Tibial artery (tissue), 4 donors: ENCODE measurements at places on chromosomes 4 and X.

GRCh38 chr4:78517050-78517652 lies 34.4 kb upstream of the ANXA3 start:
- no peak for DNase-seq

DNA sequence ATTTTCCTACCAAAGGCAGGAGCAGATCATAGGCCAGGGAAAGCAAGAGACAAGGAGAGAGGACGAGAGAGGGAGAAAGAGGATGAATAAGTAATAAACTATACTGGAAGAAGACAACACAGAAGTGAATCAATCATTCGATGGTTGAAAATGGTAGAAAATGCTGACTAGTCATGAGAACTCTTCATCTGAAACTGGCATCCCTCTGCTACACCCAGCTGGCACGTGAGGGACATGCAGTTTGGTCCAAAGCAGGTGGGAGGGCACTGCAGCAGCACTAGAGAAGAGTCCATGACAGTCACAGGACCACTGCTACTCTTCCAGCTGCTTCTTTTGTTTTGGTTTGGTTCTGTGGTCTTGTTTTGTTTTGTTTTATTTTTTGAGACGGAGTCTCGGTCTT lies 74.1 kb downstream of the AFAP1 start:
- no peak for DNase-seq

- no peak for DNase-seq
These were observed 1306.6 kb upstream of the PABPC4L start for GRCh38 chr4:135508006-135508714.

DNA sequence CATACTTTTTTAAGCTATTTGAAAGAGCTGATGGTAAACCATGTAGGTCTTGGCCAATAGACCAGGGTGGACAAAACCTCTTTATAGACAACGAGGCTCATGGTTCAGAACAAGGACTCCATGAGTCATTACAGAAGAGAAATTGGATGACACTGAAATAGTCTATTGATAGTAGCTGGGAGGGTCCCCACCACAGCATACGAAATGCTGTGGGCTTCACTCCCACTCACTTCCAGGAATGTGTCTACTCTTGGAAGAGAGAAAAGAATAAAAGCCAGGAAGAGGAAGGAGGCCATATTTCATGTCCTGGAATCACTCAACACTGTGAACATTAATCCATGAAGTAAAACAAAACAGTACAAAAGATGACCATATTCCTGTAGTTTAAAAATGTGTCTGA lies 82.3 kb upstream of the MXRA5 start:
- no peak for DNase-seq

- no peak for DNase-seq
These were observed 149.5 kb downstream of the NAA11 start for GRCh38 chr4:79176351-79176750.

- DNase-seq, result no peak
These were observed 20.7 kb downstream of the SLIT2 start for GRCh38 chr4:20272411-20272872.

DNA sequence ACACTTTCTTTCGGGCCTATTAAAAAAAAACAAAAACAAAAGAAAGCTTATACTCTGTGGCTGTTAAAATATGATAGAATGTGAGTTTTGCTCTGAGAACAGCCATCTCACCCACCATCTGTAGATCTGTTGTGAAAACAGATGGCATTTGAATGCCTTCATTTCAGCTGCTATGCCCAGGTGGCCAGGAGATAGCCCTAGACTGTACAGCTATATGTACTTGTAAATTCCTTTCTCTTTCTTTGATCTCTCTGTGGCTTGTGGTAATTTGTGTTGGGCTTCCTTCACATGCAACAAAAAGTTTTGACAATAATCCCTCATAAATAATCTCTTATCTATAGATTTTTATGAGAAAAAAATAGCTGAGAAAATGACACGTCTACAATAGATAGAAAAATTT lies 38.1 kb downstream of the PNPLA4 start:
- DNase-seq, result no peak

DNA sequence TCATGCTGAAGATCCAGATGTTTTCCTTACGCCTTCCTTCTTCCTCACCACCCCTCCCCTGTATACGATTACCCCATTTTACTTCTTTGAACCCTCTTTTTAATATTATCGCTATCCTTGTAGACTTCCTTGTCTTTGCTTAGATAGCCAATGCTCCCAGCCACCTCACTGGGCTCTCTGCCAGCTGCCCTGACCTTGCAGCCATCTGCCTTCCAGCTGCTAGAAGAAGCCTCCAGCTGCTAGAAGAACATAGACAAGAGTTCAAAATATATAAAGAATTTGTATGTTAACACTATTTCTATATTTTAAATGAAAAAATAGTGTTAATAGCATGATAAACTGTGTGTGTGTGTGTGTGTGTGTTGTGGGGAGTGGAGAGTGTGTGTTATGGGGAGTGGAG lies 374.7 kb downstream of the ANKRD50 start:
- DNase-seq, result no peak

DNA sequence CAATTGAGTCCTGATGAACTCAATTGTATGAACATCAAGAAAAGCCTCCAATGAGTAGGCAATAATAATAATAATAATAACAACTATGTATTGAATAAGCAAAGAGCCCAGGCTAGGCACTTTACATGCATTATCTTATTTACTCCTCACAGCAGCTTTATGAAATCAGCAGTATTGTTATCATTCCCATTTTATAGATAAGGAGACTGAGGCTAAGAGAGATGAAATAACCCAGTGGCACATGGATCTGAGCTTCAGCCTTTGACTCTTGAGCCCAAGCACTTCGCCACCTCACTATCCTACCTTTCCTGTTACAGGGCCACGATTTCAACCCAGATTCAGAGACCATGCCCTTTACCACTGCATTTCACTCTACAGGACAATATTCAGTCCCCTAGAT lies 3.2 kb downstream of the RAB33A start:
- no peak for DNase-seq

GRCh38 chr4:74123065-74123728 lies 24.2 kb upstream of the CXCL2 start:
- DNase-seq, result peak; percentile 74

DNA sequence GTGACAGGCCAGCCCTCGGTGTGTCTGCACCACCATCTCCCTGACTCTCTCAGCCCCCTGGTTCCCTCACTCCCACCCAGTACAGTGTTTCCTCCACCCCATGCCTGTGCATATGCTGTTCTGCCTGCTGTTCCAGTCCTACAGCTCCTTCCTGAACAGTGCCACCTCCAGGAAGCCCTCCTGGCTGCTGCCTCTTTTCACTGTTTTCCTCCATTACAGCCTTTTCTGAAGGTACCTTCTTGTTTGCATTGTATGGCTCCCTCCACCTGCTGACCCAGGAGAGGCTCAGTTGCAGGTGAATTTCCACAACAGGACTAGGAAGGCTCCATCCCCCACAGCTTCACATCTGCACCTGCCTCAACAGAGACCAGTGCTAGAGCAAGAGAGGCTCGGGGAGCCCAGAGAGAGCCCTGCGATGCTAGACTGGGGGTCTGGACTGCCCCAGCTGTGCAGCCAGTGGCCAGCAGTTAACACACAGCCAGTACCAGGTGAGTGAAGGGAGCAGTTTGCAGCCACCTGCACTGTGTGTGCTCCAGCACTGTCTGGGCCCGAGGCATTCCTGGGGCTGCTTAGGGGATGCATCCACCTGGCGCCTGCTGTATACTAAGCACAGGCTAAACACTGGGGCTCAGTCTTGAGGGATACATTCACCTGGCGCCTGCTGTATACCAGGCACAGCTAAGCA lies 92.0 kb downstream of the ADRA2C start:
- no peak for DNase-seq

- DNase-seq, result no peak
These were observed 2.7 kb upstream of the UGT2B15 start for GRCh38 chr4:68673143-68673542.

GRCh38 chr4:159736411-159736810 lies 633.5 kb downstream of the RAPGEF2 start:
- DNase-seq, result no peak

DNA sequence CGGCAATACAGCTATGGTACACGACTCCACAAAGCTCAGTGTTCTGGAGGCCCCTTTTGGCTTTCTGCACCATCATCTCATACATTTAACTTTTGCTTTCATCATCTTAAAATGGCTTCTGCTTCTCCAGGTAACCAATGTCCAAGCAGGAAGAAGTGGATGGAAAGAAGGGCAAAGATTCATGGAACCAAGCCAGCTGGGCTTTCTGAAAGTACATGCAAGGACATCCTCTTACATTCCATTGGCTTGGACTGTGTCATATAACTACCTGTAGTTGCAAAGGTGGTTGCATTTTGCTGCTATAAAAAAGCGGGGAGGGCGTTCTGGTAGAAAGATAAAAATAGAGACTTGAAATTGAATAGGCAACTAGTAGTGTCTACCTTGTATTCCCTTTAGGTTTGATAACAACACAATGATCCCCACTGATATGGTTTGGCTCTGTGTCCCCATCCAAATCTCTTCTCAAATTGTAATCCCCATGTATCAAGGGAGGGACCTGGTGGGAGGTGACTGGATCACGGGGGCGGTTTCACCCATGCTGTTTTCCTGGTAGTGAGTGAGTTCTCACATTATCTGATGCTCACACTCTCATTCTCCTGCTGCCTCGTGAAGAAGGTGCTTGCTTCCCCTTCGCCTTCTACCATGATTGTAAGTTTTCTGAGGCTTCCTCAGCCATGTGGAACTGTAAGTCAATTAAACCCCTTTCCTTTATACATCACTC lies 6.7 kb upstream of the FHIP1A start:
- DNase-seq, result no peak

DNA sequence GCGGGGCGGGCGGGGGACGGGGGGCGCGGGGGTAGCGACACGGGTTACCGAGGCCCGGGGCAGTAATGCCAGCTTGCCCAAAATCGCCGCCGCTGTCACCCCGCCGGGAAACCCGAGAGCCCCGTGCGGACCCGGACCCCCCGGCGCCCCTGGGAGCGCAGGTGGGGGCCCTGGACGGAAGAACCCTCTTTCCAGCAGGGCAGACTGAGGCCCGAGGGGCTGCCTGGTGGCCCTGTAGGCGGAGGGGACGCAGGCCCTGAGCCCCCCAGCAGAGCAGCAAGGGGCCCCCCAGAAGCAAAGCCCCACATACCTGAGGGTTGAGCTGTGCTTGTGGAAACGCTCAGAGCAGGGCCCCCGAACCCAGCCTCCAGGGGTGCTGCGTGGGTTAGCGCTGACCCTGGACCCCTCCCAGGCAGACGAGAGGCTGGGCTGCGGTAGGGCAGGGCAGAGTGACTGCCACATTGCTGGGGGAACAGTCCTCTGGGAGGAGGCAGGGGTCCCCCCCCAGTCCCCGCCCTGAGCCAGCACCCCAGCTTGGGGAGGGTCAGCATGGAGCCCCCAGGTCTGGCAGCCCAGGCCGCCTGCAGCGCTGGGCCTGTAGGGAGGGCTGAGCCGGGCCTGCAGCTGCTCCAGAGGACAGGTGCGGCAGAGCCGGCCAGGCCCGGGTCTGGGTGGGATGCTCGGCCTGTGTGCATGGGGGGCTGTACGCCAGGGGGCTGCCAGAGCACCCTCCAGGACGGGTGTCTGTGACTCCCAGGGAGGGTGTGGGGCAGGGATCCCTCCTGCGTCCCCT lies 646 bp downstream of the DOK7 start:
- DNase-seq, result no peak

DNA sequence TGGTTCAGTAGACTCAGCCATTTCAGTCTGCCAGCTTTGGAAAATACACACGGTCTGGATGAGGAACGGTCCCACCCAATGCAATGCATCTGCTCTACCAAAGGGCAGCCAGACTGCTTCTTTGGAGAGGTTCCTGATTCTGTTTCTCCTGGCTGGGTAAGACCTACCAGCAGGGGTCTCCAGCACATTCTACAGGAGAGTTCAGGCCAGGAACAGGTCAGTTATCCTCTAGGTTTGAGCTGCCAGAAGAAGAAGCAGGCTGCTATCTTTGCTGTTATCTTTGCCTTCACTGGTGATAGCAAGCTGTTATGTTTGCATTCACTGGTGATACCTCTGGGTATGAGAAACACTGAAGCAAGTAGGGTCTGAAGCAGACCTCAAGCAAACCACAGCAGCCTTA lies 45.5 kb upstream of the PBDC1 start:
- DNase-seq, result no peak

GRCh38 chr4:61493470-61493869 lies 293.3 kb downstream of the ADGRL3 start:
- DNase-seq, result no peak

DNA sequence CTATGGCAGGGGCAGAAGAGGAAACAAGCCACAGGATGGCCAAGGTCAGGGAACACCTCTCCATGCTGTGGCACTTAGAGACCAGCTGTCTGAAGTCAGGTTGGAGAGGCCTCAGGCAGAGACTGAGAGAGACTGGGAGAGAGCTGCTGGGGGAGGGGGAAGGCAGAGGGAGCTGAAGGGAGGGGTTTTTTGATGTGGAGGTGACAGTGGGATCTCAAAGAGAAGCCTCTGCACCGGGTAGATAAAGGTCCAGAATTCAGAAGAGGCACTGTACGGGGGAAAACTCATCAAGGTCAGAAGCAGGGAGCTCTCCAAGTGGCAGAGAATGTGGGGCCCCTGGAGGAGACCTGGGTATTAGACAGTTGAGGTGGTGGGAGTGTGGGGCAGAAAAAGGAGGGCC lies 41.6 kb upstream of the HMGB3 start:
- DNase-seq, result no peak

GRCh38 chrX:12966151-12966550 lies 8.8 kb upstream of the TMSB4X start:
- no peak for DNase-seq

DNA sequence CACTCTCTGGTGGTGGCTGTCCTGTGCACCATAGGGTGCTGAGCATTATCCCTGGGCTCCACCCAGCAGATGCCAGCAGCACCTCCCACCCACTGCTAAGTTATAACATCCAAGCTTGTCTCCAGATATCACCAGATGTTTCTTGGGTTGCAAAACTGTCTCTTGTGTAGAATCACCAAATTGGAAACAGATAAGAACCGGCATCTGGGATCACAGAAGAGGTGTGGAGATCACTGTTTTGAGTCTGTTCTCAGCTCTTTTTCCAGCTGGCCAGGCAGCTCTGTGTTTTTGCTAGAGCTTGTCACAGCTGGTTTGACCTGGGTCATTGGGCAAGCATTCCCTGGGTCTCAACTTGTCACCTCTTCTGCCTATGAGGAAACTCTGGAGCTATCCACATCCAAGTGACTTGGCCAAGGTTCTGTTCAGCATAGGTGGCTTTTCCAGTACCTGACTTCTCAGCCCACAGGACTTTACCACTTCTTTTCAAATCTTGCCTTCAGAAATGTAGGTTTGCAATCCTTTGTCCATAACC lies 15.3 kb upstream of the PUDP start:
- no peak for DNase-seq

- no peak for DNase-seq
These were observed 589.1 kb downstream of the TRIML1 start for GRCh38 chr4:188728359-188728758.

DNA sequence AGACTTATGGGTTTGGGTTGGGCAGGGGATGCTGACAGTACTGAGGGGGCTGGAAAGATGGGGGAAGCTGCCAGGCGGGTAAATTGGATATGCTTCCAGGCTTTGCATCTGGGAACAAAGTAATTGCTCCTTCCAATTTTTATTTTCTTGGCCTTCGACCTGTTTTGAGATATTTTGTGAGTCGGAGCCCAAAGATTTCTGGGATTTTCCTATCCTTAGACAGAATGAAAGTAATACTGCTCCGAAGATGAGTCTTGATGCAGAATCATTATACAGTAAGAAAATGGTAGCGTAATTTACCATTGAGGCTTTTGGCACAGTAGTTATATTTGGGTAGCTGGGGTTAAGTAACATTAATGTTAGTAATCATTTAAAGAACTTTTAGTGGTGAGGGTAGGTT lies 1.4 kb downstream of the SMARCA5 start:
- no peak for DNase-seq
